ENCODE measurements at places on chromosomes 5 and 9. TPM values are rescaled to one million over a fixed set of nuclear protein-coding genes. Genes with fewer than 3 reads are reported as not detected.

CD274 gene
- 0.79 TPM for total RNA-seq

ROPN1L gene
- 1.9 TPM for total RNA-seq

NR4A3 gene
- 0.79 TPM for total RNA-seq

FBP1 gene
- total RNA-seq: 31.2 TPM

WNT8A gene
- total RNA-seq: not detected

TICAM2 gene
- 2.0 TPM for total RNA-seq

HAVCR2 gene
- total RNA-seq: 0.87 TPM

SH2D3C gene
- 1.4 TPM for total RNA-seq

TMEM171 gene
- total RNA-seq: 0.43 TPM

DOCK2 gene
- total RNA-seq: 9.3 TPM

HBEGF gene
- total RNA-seq: 5.0 TPM

CCL19 gene
- total RNA-seq: 2.8 TPM

FYB1 gene
- 2.2 TPM for total RNA-seq

NKD2 gene
- total RNA-seq: 2.8 TPM

PTGES gene
- total RNA-seq: 2.5 TPM

LVRN gene
- total RNA-seq: 0.08 TPM

GGTA1 gene
- total RNA-seq: 2.7 TPM

FBXL7 gene
- 0.35 TPM for total RNA-seq

FOXD4L3 gene
- not detected for total RNA-seq

GRM6 gene
- not detected for total RNA-seq

IFNB1 gene
- total RNA-seq: not detected
